Activated CD8-positive, alpha-beta memory T cell treated with anti-CD3 and anti-CD28 coated beads for 24 hours (primary cell): ENCODE measurements at places on chromosomes 6 and 20.

- no peak for DNase-seq
Measured at GRCh38 chr6:44446626-44447300, 59.3 kb downstream of the CDC5L start.

DNA sequence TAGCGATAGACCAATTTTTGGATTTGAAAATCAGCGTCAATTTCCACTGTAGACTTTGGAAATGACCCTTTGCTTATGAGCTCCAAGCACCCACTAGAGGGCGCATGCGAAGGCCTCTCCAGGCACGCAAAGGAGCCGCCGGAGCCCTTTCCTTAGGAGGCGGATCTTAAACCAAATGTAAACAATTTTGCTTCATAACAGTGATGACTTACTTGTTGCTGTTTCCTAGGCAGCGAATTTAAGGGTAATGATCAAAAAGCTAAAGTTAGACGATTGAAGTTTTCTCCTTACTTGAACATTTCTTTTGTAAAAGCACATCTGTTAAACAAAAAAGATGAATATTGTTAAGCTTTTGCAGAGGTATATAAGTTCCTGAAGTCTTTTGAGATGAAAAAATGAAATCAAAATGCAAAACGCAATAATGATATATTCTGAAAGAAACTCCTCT is 29.2 kb upstream of the EXOC2 start:
- peak; percentile 85 for DNase-seq

DNA sequence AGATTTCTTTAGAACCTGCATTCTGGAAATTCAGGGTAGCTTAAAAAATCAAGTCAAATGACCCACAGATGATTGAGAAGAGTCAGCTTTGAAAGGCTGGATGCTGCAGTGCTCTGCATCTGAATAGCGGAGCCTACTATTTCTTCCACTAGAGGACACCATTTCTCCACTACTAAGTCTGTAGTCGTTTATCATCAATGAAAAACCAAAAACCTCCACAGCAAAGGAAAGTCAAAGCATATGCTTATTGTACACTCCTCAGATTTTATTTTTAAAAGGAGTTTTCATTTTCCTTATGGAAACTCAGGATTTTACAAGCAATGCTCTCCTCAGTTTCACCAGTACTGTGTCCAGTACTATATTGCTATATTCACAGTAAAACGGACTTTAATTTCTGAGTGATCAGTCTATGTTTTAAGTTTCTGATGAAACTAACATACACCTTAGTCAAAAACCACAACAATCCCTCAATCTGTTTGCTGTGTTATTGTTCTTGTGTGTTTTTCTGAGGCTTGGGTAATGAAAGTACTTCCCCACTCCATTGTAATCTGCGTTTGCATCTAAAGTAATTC is 50.5 kb upstream of the ENPP5 start:
- no peak for DNase-seq

DNA sequence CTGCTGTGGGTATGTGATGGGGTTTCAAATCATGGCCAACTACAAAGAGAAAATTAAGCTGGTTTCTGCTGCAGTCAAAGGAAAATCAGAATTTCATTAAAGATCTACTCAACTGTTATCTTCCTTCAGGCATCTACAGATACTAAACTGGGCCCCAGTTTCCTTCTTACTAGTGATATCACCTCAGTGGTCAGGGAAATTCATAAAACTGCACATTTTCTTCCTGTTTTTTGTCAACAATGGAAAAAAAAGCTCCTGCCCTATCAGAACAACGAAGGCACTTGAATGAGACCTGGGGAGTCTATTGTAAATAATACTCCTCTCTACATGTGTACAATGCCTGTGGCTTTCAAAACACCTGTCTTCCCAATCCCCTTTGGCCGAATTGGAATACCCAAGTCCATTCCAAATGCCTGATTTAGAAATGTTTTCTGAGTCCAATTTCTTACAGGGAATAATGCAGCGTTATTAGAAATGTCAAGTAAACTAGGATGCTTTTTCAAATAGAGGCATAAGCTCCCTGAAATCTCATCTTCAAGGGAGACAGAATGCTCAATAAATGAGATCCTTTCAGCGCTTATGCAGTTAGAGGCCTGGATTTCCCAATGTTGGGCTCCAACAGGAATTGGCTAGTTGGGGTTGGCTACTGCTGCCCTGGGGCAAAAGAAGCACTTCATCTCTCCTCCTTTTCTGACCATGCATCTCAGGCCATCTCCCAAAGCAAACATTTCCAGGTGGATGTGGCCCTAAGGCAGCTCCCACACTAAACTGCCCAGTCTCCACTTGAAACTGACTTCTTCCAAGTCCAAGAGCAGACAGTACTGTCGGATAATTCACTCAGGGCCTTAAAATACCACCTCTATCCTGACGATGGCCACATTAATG is 143.3 kb downstream of the NFATC2 start:
- DNase-seq: no peak

DNA sequence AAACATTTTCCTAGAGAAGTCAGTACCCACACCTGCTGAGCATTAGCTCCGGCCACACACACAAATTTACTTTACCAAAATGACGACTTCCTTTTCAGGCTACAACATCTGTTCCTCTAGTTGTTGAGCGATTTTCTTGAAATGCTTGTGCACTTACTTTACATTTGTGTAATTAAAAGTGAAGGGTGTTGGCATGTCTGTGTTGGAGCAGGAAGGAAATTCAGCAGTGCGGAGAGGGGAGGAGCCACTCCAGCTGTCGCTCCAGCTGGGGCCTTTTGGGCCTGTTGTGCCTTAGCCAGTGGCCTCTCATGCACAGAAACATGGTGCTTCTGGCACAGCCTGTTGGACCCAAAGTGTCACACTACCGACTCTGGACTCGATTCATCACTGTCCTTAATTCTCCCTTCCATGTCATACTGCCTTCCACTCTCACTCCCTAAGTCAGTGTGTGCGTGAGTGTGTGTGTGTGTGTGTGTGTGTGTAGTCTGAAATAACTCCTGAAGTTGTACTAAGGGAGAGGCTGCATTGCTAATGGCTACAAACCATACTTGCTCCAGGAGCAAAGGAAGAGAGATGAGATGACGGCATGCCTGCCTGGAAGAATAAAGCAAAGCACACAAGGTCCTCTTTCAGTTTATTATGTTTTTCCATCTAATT is 191.8 kb upstream of the ARG1 start:
- DNase-seq: no peak

DNA sequence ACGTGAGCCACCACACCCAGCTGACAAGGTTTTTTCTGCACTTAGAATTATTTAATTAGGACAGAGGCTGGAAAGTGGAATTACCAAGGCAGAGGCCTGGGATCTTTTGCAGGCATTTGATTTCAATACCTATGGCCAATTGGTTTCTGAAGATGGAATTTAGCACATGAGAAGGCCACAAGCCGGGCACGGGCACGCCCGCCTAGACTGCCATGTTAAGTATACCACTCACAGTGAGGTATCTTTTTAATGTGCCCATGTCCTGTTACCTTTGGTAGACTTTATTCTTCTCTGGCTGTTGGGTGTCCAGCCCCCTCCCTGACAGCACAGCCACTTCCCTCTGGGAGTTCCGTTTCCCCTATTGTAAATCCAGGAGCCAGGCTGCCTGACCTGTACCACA is 18.0 kb upstream of the TAF8 start:
- no peak for DNase-seq

GRCh38 chr6:47252633-47253032 is 57.1 kb downstream of the TNFRSF21 start:
- no peak for DNase-seq

DNA sequence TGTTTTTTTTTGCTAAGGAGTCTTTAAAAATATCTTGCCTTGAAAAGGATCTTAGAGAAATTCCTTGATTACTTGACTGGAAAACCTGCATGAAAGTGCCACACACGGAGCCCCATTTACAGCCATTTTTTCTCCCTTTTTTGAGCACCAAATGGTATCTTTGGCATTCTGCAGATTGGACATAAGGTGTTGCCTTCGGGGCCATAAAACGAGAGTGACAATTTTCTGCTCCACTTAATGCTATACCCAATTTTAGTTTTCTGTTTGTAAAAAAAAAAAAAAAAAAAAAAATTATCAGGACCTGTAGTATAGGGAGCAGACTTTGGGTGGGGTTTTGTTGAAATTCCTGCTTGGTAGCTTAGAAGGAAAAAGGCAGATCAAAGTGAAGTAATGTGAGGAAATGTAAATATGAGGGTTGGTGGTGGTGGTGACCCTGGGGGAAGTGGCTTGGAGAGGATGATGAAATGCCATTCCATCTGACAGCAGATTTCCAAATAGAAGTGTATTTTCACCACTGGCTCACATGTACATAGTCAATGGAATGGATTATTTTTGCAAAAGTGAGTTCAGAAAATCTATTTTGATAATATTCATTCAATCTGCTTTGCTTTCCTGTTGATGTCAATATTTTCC is 212.1 kb upstream of the SOX4 start:
- no peak for DNase-seq

GRCh38 chr6:159090530-159091480 is 46.0 kb upstream of the TAGAP start:
- no peak for DNase-seq

DNA sequence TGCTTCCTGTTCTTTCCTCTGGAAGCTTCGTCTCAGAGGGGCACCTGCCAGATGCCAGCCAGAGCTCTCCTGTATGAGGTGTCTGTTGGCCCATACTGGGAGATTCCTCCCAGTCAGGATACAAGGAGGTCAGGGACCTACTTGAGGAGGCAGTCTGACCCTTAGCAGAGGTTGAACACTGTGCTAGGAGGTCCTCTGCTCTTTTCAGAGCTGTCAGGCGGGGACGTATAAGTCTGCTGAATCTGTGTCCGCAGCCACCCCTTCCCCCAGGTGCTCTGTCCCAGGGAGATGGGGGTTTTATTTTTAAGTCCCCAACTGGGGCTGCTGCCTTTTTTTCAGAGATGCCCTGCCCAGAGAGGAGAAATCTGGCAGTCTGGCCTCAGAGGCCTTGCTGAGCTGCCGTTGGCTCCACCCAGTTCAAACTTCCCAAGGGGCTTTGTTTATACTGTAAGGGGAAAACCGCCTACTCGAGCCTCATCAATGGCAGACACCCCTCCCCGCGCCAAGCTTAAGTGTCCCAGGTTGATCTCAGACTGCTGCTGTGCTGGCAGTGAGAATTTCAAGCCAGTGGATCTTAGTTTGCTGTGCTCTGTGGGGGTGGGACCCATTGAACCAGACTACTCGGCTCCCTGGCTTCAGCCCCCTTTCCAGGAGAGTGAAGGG is 326.7 kb downstream of the BCKDHB start:
- DNase-seq: no peak

GRCh38 chr6:132731086-132731485 is 17.2 kb upstream of the VNN1 start:
- DNase-seq: no peak

GRCh38 chr6:113651920-113652319 is 205.2 kb upstream of the MARCKS start:
- DNase-seq: no peak

DNA sequence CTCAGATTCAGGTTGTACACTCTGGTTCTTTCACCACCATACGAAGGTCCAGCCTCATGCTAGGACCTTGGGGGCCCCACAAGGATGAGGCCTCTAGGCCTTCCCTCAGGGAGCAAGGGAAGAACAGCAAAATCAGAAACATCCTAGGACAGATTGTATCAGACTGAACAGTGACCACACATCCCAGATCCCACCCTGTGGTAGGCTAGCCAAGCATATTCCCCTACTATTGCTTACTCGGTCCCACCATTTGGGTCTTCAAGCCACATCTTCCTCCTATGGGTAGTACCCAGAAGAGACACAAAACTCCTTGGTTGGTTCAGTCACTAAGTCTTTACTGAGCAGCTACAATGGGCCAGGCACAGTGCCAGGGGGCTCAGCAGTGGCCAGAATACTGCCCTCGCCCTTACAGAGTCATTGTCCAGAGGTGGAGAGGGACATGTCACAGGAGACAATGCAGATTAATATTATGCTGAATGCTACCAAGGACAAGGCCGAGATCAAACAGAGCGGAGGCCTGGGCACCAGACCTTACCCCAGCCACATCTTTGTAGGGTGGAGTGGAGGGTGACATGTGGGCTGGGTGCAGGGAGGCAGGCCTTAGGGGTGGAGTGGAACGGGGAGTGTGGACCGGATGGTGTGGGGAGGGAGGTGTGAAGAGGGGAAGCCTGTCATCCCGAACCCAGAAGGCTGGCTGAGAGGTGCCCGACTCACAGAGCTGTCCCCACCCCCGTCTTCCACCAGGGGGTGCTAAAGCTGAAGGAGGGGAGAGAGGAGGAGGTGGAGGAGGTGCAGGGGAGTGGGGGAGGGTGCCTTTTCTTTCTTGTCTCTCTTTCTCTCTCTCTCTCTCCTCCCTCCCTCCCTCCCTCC is 6.8 kb upstream of the MAPK13 start:
- peak; percentile 93 for DNase-seq

- no peak for DNase-seq
Measured at GRCh38 chr6:133895573-133896343, 6.8 kb downstream of the TCF21 start.
